Activated naive CD4-positive, alpha-beta T cell treated with anti-CD3 and anti-CD28 coated beads, Interleukin-2, amount 10 ng/mL, durations not matched to agents 7 days and 5 days (primary cell): ENCODE measurements at places on chromosomes 16 and 17.

DNA sequence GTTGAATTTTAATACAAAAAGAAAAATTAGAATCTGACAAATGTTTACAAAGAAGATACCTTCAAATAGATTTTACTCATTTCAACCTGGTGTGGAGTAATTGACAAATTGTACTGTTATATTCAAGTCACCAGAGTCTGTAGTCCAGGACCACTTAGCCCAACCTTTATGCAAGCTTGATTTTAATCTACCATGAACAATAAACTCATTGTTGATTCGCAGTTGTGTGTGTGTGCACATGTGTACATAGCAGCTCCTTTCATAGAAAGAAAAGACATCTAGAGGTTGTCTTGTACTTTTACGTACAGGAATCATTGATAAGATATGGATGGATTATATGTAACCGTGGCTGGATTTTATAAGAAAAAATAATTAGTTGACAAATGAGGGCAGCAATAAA, 20.7 kb upstream of the LRRC37A start:
- no peak for DNase-seq

DNA sequence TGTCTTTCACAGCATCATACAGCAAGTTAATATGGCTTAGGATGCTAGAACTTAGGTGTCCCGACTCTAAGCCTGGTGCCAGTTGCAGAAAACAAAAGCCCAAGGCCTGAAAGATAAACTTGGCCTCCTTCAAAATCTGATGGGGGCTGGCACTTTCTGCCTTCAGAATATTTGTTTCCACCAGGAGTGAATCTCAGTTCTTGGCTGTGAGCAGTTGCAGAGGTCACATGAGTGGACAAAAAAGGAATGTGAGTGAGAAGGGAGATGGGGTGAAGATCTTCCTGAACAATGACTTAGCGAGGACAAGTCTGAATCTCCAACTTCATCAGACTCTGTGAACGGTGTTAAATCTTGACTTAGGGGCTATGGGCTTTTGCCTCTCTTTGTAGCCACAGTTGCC, 46.6 kb downstream of the HOXB1 start:
- no peak for DNase-seq

- DNase-seq = peak; percentile 26
Observed at GRCh38 chr17:66491213-66491612, 188.8 kb downstream of the PRKCA start.

- DNase-seq = no peak
Observed at GRCh38 chr16:57756424-57757325, 21.1 kb downstream of the KATNB1 start.

DNA sequence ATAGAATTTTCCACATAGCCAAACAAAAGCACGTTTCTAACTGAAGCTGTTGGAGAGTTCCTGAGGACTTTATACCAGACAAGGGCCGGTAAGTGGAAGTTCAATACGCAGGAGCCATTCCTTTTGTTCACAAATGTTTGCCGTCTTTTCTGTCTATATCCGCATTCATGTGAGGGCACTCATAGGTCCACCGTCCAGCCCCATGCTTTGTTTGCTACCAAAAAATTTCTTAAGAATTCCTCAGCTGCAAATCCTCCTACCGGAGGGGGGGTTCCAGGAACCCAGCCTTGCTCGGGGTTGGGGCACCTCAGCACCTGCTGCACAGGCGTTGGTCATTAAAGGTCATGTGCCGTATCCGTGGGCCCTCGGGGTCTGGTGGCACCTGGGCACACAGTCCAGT, 276.8 kb downstream of the SEC14L1 start:
- no peak for DNase-seq

- DNase-seq = peak; percentile 58
Observed at GRCh38 chr16:3188925-3189825, 1.2 kb downstream of the OR1F1 start.

- no peak for DNase-seq
Observed at GRCh38 chr16:84024854-84025253, 17.7 kb downstream of the SLC38A8 start.

DNA sequence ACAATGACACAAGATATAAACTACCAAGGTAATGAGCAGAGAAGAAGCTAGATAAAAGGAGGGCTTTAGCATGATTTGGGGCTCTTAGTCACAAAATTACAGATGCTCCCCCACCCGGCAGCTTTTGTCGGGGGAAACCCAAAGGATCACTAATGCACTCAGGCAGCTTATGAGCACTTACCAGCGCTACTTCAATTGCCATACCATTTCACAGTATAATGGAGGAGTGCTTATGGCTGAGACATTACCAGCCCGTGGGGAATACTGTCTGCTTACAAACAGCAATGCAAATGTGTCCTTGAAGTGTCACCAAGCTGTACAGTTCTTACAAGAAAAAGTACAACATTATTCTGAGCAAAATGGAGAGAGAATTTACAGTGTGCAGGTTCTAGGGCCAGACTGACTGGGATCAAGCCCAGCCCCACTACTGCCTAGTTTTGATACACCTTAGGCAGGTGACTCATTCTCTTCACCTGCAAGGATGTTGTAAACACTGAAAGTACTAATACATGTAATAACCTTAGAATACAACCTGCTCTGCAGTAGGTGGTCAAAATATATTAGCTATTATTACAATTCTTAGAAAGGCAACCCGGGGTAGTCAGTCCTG, 16.3 kb downstream of the ANKFY1 start:
- no peak for DNase-seq

- no peak for DNase-seq
Observed at GRCh38 chr17:64162554-64162953, 32.6 kb upstream of the ERN1 start.

GRCh38 chr16:57612494-57612893, 15.9 kb upstream of the ADGRG1 start:
- DNase-seq = peak; percentile 9

- no peak for DNase-seq
Observed at GRCh38 chr17:56290802-56291118, 137.5 kb downstream of the ANKFN1 start.

- DNase-seq = no peak
Observed at GRCh38 chr16:68658341-68658973, 13.3 kb downstream of the CDH3 start.

GRCh38 chr17:6241996-6242395, 171.8 kb downstream of the WSCD1 start:
- no peak for DNase-seq

GRCh38 chr17:4448197-4448980, 14.6 kb downstream of the SPNS3 start:
- no peak for DNase-seq

DNA sequence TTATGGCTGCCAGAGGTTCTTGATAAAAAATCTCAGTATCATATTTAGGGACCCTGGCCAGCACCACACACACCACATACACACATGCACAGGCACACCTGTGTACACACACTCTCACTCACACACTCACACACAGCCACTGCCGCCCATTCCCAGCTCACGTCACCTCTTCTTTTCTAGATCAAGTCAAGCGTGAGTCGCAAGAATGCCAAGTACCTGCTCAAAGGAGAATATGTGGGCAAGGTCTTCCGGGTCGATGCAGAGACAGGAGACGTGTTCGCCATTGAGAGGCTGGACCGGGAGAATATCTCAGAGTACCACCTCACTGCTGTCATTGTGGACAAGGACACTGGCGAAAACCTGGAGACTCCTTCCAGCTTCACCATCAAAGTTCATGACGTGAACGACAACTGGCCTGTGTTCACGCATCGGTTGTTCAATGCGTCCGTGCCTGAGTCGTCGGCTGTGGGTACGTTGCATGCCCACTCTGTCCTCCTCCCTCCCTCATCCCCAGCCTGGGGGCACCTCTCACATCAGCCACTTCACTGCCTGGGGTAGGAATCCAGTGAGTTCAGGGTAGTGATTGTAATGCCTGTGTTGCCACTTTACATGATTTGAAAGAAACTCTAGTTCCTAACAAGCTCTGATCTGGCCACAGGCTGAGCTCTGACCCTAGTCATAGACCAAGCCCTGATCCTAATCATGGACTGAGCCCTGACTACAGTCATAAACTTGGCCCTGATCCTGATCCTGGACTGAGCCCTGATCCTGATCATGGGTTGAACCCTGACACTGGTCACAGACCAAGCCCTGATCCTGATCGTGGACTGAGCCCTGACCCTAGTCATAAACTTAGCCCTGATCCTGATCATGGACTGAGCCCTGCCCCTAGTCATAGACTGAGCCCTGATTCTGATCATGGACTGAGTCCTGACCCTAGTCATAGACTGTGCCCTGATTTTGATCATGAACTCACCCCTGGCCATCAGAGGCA, 20.4 kb downstream of the CDH5 start:
- DNase-seq = no peak

DNA sequence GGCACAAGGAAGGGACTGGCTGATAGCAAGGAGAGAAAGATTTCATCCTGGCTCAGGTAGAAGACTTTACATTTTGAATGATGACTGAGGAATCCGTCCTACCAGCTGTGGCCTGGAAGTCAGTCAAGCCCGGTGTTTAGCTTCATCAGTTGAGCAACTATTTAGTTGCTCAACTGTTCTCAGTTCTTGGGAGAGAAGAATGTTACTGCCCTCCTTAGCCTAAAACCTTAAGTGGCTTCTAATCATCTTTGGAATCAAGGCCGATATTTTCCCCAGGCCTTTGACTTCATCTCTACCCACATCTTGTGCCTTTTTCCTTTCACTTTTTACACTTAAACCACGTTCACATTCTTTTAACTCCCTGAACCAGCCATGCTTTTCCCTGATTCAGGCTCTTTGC, 17.3 kb upstream of the RBL2 start:
- DNase-seq = no peak

GRCh38 chr16:54289242-54289944, 2.8 kb upstream of the IRX3 start:
- no peak for DNase-seq

DNA sequence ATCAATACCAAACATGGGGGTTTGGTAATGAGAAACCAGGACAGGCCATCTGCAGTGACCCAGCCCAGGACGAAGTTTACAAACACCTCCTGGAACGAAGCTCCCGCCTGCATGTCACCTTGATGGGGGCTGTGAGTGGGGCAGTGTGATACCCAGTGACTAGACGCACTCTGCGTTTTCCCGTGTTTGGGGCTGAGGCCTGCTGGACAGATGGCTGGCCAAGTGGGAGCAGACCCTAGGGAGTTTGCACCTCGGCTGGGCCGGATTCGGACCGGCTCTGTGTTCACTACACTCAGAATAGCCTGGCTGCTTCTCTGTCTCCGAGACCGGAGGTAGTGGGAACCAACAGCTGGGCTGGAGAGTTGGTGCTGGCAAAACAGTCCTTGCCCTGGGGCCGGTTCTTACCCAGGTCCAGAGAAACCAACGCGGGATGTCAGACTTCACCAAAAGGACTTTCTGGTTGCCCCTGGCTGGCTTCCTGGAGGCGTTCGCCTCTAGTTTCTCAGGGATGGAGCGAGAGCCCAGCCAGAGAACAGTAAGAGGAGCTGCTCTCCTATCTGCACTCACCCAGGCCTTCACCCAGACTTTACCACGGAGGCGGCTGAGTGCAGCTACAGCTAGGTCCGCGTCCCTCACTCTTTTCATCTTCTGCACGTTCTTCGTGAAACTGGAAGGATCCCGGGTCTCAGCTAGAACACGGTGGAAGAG, 20.4 kb downstream of the CARHSP1 start:
- DNase-seq = peak; percentile 17

DNA sequence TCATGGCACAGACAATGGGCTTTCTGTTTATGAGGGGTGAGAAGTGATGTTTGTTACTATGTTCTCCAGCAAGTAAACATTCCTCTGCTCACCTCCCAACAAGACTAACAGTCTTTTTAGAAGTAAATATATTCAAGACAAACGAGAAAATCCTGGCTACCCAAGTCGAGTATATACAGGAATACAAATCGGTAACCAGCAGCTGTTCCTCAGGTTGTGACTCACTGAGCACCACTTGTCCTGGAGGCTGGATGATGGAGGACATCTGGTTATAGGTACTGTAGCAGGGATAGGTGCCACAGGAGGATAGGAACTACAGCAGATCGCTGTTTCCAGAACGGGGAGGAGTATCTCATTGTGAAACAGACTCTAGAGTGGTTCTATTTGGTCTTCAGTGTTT, 5.3 kb upstream of the RPL27 start:
- DNase-seq = no peak

DNA sequence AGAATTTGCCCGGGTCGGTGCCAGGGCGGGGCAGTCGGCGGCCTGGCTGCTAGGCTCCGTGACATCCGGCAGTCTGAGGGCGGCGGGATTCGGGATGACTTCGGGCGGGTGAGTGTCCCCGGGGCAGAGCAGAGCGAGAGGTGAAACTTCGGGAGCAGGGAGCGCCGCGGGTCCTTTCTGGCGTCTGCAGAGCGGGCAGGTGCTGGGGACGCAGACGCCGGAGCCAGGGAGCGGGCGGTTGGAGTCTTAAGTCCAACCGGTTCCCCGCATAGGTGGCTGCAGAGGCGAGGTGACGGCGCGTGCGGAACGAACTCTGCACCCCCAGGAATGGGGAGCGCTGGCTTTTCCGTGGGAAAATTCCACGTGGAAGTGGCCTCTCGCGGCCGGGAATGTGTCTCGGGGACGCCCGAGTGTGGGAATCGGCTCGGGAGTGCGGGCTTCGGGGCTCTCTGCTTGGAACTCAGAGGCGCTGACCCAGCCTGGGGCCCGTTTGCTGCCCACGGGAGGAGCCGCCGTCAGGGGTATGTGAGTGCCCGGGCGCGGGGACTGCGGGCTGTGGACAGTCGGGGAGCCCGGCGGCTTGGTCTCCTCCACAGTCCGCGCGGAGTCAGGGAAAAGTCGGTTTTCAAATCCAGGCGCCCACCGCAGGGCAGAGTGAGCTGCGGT, at the start of gene B4GALNT2:
TSS of gene B4GALNT2 (plus strand) at position 71 of the 666 bp plus-strand sequence. CDS start at position 95, 24 bp downstream.
- peak; percentile 29 for DNase-seq

- DNase-seq = no peak
Observed at GRCh38 chr16:80825365-80825758, 21.0 kb upstream of the CDYL2 start.

DNA sequence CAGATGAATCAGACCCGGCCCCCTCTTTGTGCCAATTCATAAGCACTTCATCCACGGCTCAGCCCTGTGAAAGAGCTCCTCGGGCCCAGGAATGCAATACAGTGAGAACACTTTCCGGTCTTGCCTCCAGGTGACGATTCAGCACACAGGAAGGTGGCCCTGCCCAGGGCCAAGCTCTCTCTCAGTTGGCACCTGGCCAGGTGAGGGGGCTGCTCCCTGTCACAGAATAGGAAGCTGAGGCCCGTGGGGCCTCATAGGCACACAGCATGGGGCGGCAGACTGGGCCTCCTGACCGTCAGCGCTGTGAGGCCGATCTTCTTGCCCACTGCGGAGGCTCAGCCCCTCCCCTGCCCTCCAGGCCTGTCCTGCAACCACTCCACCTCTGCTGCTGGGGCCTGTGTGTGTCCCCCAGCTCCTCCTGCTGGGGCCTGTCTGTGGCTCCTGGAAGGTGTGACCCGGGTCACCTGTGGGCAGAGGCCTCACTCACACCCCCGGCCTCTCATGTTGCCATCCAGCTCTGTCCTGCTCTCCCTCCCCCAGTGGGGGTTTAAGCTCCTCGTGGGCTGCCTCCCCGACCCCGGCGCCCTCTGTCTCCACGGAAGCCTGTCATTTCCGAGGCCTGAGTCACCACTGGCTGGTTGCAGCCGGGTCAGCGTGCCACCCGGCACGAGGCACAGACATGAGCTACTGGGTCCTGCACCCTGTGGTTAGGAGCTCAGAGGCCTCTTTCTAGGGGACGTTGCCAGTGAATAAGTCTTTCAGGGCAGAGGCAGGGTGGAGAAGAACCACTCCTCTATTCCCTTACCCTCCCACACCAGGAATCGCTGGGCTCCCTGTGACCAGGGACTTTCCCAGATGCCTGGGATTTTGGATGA, 114.4 kb downstream of the SEC14L1 start:
- no peak for DNase-seq
